Muscle of arm (tissue), 14 donors: ENCODE measurements at places on chromosomes 3 and 15.

GRCh38 chr15:73985101-73985873, 6.8 kb downstream of the STOML1 start:
- DNase-seq: no peak

GRCh38 chr3:104180906-104181305, 1185.8 kb upstream of the ALCAM start:
- DNase-seq: no peak

GRCh38 chr15:52795464-52796227, 5.5 kb upstream of the ONECUT1 start:
- no peak for DNase-seq

DNA sequence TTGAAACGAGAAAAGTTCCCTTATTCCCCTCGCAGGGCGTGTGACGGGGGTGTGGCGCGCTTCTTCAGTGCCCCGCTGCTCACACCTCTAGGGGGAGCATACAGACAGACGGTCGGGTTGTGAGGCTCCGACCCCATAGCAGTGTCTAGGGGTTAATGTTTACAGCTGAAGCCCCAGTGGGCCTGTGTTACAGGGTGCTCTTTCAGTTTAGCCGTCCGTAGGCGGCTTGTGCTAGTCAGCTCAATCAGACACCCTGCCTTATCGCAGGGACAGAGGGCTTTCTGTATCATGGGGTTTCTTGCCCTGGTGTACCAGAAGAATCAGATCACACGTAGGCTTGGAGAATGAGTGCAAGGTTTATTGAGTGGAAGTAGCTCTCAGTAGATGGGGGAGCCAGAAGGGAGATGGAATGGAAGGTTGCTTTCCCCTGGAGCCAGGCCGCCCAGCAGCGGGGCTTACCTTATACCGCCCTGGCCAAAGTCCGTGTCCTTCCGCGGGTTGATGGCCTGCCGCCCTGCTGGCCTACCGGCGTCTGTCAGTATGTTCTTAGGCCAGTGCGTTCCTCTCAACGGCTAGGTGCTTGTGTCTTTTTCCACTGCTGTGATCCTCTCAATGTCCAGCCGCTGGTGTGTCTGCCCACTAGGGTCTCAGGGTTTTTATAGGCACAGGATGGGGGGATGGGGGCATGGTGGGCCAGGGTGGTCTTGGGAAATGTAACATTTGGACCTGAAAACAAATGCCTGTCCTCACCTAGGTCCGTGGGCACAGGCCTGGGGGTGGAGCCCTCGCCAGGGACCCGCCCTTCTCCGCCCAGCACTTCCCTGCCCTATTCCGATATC, 32.2 kb upstream of the ACP3 start:
- no peak for DNase-seq

GRCh38 chr15:99732751-99733267, 428 bp downstream of the LYSMD4 start:
- DNase-seq: peak; percentile 40

GRCh38 chr3:26422415-26422814, 200.2 kb upstream of the LRRC3B start:
- DNase-seq: no peak

DNA sequence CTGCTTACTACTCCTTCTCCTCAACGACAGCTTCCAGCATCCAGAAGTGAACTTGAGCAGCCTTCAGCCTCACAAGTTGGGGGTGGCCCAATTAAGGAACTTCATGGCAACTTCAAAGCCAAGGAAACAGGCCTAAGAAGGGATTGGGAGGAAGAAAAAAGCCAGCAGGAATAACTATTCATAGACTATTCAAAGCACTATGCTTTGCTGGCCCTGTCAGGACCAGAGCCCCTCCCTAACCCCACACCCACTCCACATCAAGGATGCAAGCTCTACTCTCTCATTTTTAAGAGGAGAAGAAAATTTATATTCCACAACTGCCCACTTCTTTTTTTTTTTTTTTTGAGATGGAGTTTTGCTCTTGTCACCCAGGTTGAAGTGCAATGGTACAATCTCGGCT, 10.0 kb upstream of the PRKAR2A start:
- no peak for DNase-seq

- no peak for DNase-seq
These were observed 1.9 kb upstream of the TRIM71 start for GRCh38 chr3:32815841-32816438.

DNA sequence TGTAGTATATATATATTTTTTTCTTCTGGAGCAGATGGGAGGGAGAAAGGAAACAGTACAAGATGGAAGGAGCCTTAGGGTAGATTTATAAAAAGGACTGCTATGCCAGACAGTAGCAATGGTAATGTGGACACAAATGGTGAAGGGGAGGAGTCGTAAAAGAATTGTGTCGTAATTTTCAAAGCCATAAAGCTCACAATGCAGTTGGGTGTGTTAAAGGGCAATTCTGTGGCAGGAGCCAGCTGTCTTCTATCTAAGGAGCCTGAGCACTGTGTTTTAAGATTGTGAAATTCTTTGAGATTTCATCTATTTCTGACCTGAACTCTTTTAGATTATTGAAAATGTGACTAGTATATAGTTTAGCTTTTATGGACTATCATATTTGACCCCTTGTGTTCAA, 58.9 kb downstream of the CNOT10 start:
- DNase-seq: no peak

- DNase-seq: no peak
These were observed 9.5 kb upstream of the TRIM69 start for GRCh38 chr15:44726568-44727484.

DNA sequence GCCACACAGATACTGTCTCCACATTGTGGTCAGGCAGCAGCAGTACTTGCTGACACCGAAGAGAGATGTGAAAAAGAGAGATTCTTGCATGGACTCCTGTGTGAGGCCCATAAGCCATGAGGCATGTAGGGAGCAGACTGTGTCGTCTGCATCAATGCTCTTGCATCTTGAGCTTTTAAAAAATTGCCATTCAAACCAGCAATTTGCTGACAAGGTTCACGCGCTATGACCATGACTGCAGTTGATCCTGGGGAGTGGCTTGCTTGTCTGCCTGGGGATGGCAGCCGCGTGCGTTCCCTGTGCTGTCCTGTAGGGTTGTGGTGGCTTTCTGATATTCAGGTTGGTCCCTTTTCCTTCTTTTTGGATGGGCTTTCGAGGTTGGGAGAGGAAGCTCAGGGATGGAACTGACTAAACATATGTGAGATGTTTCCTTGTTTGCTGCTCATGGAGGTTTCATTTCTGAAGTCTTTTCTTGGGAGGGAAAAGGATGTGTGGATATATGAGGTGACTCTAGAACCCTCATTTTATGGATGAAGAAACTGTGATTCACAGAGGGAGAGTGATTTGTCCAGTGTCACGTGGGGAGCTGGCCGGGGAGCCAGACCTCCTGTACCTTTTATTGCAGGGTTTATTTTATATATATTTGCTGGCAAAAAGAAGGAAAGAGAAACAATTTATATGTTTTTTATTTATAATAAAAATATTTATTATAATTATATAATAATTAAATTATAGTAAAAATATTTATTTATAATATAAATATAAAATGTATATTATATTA, 48.6 kb downstream of the LPP start:
- no peak for DNase-seq

DNA sequence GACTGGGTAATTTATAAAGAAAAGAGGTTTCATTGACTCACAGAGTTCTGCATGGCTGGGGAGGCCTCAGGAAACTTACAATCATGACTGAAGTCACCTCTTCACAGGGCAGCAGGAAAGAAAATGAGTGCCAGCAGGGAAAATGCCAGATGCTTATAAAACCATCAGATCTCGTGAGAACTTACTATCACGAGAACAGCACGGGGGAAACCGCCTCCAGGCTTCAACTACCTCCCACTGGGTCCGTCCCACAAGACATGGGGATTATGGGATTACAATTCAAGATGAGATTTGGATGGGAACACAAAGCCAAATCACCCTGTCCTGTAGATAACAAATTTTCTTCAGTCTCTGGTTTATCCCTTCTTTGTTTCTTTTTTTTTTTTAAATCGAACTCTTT, 31.0 kb upstream of the AVEN start:
- DNase-seq: no peak

GRCh38 chr15:78224023-78224411, 10.3 kb downstream of the ACSBG1 start:
- DNase-seq: no peak

DNA sequence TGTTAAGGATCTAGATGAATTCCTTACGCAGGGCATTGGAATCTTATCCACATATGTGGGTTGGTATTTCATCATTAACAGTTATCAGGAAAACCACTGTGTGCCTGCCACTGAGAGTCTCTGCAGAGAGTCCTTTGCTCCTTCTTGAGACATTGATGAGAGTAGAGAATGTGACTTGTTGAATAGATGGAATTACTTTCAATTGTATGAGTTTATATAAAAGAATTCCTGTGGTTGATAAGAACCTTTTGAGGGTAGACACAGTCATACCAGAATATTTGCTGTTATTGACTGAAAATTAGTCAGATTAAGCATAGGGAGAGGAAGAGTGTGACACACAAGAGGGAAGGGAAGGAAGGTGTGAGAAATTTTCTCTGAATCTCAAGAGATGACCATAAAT, 30.8 kb downstream of the ARHGEF26 start:
- no peak for DNase-seq

GRCh38 chr15:71400294-71400693, 285.0 kb downstream of the THSD4 start:
- peak; percentile 77 for DNase-seq

DNA sequence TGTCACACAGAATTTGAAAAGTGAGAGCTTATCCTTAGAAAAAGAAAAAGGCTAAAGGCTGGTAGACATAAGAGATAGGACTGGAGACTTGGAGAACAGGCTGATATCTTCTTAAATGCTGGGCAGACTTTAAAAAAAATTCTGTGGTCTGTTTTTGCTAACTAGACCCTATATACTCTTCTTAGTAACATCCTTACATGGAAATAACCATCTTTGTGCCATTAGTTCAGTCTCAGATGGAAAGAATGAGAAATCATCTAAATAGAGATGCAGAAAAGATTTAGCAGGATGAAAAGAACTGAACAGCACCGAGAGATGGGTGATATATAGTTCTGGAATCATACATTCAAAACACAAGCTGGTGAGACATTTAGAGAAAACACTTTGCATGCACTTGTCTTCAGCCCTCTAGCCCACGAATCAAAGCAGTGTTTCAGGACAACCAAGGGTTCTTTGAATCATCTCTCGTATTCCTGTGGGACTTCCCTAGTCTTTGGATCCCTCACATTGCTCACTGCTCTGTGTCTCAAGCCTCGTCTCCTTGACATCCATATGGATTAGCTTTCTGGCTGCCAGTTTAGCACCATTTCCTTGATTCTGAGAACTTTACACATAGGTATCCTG, 93.0 kb upstream of the LYSMD4 start:
- DNase-seq: no peak

DNA sequence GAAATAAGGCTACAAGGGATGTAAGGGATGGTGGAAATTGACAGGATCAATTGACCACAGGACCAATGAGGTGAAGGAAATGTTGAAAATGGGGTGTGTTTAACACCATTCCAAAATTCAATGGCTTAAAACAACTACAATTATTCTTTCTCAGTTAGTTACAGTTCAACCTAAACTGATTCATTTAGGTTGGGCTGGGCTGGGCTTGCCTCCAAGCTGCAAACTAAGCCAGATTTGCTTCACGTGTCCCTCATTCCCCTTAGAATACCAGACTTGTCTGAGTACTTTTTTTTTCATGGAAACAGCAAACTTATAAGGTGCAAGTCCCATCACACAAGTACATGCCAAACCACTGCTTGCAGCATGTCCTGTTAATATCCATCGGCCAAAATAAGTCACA, 280.1 kb downstream of the NEK10 start:
- DNase-seq: peak; percentile 65

- no peak for DNase-seq
These were observed 109.8 kb downstream of the PLCH1 start for GRCh38 chr3:155635056-155635455.

- no peak for DNase-seq
These were observed 23.9 kb downstream of the LIPH start for GRCh38 chr3:185528532-185528931.

GRCh38 chr3:149216193-149216869, 5.3 kb downstream of the CP start:
- DNase-seq: no peak

DNA sequence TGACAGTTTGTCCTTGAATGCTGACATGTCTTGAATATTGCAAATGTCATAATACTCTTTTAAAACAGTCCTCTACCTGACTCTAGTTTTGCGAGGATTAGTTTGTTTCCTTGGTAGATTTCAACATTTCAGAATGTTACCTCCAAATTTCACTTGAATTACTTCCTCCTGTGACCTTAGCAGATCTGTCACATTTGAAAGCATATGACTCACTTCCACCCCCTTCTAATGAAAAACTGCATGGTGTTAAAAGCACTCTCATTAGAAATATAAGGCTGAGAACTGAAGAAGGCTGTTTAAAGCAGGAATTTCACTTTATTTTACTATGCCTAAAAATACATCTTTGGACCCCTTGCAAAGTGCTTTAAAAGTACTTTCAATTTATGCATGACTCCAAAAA, 598.7 kb upstream of the TGFBR2 start:
- DNase-seq: no peak

DNA sequence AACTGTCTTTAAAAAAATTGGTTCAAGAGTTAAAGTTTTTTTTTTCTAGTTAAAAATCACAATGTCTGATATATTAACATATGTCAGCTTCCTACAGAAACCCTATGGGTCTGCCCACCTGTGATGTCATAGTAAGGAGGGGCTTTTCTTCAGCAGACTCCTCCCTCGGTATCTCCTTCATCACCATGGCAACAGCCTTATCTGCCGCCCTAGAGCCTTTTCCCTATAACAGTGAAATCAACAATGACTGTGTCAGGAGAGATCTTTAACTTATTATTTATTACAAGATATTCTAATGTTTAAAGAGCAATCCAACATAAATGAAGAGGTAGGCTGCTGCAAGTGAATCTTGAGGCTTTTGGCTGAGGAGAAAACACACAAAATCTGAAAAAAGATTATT, 138.7 kb downstream of the PEX5L start:
- no peak for DNase-seq

DNA sequence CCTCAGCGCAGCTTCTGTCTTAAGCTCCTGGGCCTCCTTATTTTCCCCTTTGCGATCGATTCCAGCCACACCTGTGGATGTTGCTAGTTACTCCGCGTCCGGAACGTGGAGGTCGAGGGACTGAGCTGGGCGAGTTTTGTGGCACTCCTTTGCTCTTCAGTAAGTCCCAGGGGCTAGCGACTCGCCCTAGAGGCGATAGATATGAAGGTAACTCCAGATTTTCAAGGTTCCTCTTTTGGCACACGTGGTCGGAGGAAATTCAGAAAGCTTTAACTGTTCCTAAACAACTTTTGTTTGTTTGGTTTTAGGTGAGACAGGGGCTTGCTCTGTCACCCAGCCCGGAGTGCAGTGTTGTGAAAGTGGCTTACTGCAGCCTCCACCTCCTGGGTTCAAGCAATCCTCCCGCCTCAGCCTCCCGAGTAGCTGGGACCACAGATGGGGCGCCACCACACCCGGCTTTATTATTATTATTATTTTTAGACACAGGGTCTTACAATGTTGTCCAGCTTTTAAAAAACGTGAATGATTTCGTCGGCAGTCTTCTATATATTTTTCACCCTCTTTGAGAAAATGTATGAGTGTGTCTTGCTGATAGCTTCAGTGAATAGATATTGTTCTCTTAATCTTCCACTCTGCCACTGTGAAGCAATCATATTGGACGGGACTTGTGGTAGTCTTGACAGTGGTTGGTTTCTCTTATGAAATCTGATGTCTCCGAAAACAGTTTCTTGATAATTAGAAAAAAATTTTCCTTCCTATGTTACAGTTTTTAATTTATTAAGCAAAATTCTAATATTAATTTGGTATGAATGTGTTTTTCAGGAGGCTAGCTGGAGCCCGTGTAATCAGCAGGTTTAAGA, 785 bp downstream of the MFSD1 start:
- DNase-seq: peak; percentile 30
